Colonic mucosa (tissue), 4 donors: ENCODE measurements at places on chromosomes 12 and 14.

DNA sequence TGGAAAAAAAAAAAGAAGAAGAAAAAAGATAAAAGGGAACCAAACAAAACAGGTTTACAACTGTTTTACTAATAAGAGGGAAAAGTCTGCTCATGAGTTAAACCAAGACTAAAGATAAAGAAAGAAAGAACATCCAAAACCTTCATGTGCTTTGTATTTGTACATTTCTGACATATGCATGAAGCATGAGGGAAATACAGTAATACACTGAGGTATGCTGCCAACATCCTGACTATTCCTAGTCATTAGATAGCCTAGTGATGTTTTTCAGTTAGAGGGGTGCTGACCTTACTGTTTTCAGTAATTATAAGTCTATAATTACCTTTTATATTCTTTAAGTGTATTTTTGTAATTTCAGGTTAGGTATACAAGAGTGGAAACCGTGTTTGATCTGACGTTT lies 793.3 kb downstream of the DIO2 start:
- no peak for DNase-seq

DNA sequence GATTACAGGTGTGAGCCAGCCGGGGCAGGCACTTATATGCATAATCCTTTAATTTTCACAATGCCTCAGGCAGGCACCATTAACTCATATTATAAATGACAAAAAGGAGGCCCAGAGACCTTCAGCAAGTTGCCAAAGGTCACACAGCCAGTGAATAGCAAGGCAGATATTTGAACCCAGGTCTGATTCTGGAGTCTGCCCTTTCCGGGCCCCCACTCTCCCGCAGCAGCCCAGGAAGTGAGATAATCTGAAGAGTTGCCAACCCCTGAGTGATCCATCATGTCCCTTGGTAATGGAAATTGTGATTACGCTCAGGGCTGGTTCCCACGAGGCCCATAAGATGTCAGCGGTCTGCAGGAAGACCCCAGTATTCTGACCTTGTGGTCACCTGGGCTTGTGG lies 95.3 kb upstream of the MED13L start:
- DNase-seq, result no peak

- DNase-seq, result no peak
Measured at GRCh38 chr14:92392711-92393110, 69.7 kb downstream of the SLC24A4 start.

DNA sequence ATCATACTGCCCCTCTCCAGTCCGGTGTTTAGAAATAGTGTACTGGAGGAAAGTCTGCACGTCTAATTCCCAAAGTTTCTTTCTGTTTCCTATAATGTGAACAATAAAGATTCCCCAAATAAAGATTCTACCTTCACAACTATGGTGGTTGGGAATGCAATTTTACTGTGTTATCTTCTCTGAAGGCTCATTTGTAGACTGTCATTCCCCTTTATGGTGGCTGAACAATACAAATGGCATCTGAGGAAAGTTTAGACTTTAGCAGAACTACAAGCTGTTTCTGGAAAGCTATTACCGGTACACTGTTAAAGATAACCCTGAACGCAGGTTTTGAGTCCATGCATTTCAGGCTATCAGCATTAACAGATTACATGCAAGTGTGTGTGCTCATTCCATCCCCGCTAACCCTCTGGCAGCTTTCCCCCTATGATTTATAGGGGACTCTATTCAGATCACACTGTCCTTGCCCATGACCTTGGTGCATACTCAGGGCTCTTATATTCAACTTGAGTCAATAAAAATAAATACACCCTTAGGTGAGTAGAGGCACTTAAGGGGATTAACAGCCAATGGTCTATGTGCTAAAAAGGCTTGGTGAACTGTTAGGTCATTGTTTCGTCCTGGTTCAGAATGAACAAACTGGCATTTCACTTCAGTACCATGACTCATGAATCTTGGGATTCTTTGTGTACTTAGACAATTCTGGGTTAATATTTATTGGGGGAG lies 60.7 kb upstream of the PYGL start:
- no peak for DNase-seq

- peak; percentile 68 for DNase-seq
Measured at GRCh38 chr14:42224053-42224888, 617.6 kb downstream of the LRFN5 start.

GRCh38 chr12:96822641-96823040 lies 84.4 kb upstream of the NEDD1 start:
- DNase-seq, result no peak

DNA sequence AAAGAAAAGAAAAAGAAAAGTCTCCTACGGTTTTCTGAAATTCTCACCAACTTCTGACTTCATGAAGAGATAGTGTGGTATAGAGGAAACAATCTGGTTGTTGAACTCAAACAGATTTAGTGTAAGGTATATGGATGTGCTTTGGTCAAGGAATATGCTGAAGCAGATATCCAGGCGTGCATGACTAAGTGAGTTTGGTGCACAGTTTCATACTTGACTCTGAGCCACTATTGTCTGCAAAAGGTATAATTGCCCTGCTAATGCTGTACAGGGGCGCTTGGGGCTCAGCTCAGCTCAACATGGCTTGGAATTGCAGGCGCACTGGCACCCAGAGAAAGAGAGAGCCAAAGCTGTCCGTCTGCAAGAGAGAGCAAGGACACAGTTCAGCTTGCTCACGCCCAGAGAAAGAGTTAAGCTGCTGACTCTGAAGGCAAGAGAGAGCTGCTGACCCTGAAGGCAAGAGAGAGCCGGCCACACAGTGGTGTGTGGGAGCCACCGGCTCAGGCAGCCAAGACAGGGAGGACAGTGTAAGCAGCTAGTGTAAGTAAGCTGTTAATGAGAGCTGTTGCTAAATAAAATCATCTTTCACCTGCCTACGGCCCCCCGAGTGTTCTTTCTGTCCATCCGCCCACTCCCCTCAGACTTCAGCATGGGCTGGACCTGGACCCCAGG lies 66.4 kb upstream of the SLC38A4 start:
- DNase-seq, result no peak

DNA sequence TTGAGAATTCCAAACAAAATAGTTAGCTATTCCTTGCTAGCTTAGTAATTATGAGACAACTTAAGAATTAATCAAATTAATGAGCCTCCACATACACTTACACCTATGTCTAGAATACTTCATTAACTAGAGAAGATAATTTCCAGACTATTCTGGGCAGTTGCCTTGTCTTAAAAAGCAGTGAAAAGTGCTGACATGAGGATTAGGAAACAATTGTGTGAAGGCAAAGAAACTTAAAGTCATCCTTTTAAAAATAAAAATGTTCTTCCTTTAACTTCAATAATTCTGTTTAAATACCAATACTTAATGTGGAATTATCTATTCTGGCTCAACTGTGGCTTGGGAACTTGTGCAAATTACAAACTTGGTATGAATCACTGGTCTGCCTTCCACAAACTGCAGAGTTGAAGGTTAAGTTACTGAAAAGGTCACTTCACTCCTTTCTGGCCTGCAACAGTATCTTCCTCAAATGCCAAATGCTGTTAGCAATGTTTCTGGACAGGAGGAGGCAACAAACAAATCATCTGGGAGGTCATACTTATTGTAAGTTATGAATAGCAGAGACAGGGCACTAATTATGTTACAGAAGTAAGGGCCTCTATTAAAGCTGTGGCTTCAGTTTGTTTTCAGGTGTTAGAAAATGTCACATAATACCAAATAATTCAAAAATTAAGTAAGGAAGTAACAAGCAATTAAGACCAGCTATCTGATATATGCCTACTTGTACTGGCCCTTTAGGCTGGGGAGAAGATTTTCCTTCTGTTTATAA lies 19.2 kb downstream of the PPTC7 start:
- no peak for DNase-seq

- no peak for DNase-seq
Measured at GRCh38 chr12:55718015-55718414, 2.2 kb downstream of the BLOC1S1 start.

DNA sequence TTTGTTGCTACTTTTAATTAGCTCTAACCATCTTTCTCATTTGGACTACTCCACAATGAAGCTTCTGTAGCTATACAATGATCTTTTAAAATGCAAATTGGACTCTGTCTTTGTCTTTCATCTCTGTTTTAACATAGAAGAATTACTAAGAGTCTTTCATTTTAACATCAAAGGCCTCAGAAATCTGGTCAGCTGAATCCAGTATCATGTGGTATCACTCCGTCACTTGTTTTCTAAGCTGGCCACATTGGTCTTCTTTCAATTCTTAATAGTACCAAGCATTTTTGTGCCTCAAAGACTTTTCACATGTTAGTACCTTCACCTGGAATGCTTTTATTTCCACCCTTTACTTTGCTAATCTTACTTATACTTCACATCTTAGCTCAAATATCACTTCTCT lies 95.5 kb upstream of the SLC16A7 start:
- no peak for DNase-seq

DNA sequence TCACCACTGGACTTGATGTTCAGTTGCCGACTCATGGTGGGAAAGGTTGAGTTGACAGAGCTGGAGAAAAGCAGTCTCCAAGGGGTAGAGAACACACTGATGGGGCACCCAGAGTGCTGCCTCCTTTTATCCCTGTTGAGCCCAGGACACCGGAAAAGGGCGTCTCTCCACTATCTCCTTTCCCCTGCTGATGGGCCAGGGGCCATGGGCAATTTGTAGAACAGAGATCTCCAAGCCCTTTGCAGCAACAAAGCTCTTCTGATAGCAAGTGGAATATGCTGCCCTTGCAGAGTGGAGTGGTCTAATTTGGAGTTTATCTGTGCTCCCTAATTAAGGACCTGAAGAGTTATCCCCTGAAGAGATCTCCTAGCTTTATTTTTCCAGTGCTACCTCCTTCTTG lies at the start of gene KRT74:
Gene KRT74 (minus strand): TSS at position 101 of the 400 bp plus-strand sequence. CDS start 66 bp downstream, at position 35.
- no peak for DNase-seq

GRCh38 chr12:497501-498160 lies 37.9 kb downstream of the B4GALNT3 start:
- no peak for DNase-seq

- DNase-seq, result peak; percentile 79
Measured at GRCh38 chr12:31238764-31239387, 87.1 kb downstream of the SINHCAF start.
